Activated T-cell treated with anti-CD3 and anti-CD28 coated beads, Interleukin-2, amount 50 U/mL, for 72 hours (primary cell): ENCODE measurements at places on chromosomes 13 and 19. TPM values are rescaled to one million over a fixed set of nuclear protein-coding genes. Genes with fewer than 3 reads are reported as not detected.

DNA sequence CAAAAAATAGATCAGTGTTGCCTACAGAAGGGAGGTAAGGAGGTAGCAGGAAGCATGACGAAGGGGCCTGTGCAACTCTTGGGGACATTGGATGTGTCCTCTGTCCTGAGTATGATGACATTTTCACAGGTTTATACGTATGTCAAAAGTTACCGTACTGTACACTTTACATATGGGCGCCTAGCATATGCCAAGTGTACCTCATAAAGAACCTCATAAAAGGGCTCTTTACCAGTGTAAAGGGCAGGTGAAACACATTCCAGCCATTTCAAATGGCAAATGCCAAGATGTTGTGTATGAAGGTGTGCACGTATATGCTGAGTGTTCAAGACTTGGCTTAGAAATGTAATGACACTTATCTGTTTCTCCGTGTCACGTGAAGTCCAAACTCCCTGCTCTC, 573.4 kb downstream of the EFNB2 start:
- no peak for DNase-seq

DNA sequence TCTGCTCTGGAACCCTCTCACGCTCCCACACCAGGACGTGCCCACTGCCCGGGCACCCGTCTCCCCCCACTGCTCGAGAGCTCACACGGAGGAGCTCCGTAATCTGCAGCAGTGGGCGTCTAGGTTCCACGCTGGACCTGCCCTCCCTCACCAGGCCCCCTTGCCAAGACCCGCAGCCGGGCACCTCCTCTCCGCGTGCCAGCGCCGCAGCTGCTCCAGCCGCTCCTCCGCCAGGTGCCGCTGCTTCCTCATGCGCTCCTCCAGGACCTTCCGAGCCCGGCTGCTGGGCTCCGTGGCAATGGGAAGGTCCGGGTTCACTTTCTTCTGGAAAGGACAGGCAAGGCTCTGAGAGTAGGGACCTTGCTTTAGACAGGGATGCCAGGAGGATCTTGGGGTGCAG, 35.0 kb upstream of the MATK start:
- DNase-seq = no peak

DNA sequence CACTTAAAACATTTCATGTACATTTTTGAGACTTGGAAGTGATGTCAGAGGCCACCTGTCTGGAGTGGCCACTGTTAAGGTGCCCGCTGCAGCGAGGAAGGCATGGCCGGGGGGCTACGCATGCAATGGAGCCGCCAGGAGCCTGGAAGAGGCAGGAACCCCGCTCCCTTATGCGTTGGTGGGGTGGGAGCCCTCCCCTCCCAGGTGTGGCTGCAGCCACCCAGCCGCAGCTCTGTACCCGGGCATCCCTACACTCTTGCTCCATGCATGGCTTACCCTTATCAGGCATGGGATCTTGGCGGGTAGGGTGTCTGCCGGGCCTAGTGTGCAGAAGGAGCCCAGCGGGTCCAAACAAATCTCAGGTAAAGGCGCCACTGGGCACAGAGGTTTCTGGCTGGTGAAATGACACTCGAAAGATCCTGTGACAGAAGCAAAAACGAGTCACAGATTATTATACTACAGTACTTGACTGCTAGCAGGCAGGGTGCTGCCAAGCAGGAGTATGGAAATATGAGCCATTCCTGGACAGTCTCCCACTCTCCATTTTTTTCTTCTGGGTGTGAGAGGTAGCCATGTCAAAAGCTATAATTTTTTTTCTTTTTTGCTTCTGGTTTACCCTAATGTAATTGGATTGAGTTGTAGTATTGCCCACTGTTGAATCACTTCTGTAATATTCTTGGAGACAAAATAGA, 1606.3 kb upstream of the MIR17HG start:
- no peak for DNase-seq

GRCh38 chr13:75871059-75871458, 234.9 kb downstream of the LMO7 start:
- DNase-seq = no peak

GRCh38 chr19:46404055-46404752, 9.2 kb downstream of the CCDC8 start:
- DNase-seq = no peak

The PSG7 gene
- not detected for total RNA-seq
